ENCODE measurements at places on chromosomes 1 and 21.

- no peak for DNase-seq
Observed at GRCh38 chr1:109873278-109874175, 37.1 kb upstream of the CSF1 start.

GRCh38 chr1:170274131-170274501, 128.4 kb downstream of the NTMT2 start:
- DNase-seq, result no peak

DNA sequence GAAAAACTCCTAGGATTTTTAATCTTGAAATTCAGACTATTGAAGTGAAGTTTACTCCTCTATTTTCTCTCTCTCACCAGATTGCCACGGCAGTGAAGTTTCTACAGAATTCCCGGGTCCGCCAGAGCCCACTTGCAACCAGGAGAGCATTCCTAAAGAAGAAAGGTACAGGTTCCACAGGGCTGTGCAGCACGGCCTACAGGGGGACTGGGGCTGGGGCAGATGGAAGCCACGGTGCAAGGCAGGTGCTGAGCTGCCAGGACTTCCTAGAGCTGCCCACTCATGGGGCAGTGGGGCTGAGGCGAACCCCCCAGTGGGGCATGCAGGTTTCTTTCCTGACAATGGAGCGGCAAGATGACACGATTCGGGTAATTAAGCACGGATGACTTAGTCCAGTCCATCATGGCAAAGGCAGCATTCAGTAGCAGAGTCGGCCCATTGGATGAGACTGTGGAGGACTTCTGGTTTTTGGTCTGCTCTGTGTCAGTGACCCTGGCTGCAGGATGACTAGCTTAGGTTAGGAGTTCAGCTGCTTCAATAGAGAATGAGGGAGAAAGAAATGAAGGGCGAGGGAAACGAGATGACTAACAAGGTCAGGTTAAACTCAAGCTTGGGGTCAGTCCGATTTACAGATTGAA, 61.5 kb downstream of the PEX14 start:
- DNase-seq, result no peak

DNA sequence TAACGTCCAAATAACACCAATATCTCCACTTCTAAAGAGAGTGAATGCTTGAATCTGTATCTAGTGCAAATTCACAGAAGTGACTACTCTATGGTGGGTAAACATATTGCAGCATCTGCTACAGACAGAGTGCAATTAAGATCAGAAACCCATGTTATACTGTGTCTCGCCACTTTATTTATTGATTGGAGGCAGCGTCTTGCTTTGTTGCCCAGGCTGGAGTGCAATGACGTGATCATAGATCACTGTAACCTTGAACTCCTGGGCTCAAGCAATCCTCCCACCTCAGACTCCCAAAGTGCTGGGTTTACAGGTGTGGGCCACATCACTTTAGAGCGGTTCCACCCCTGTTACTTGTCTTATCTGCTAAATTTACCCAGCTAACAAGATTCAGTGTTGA, 57.0 kb downstream of the HLCS start:
- DNase-seq, result no peak

DNA sequence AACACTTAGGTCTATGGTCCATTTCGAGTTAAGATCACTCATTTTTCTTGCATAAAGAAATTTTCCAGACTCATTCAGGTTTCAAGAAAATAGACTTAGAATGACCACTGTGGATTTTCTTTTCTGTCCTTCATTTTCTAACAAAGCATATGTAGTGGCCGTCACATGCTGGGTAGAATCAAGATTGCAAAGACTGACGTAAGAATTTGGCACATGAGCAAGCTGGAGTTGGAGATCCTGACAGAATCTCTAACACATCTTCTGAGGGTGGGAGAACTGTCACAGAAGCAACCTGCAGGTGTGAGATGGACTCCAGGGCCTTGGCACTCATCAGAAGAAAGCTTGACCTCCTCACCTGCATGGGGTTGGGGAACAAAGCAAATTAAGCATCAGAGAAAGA, 28.6 kb downstream of the KIF26B start:
- no peak for DNase-seq

- DNase-seq, result no peak
Observed at GRCh38 chr1:61839679-61840078, 97.4 kb downstream of the PATJ start.

GRCh38 chr1:185427776-185428175, 110.7 kb upstream of the IVNS1ABP start:
- no peak for DNase-seq

GRCh38 chr1:27634177-27634984, 604 bp downstream of the FGR start:
- no peak for DNase-seq

- no peak for DNase-seq
Observed at GRCh38 chr1:200512191-200512590, 102.4 kb upstream of the ZNF281 start.

- DNase-seq, result no peak
Observed at GRCh38 chr1:151384584-151384983, 12.1 kb upstream of the SELENBP1 start.

- DNase-seq, result peak; percentile 33
Observed at GRCh38 chr1:108560189-108560873, 431 bp downstream of the EEIG2 start.

- DNase-seq, result no peak
Observed at GRCh38 chr1:42312576-42313212, 22.3 kb downstream of the FOXJ3 start.

DNA sequence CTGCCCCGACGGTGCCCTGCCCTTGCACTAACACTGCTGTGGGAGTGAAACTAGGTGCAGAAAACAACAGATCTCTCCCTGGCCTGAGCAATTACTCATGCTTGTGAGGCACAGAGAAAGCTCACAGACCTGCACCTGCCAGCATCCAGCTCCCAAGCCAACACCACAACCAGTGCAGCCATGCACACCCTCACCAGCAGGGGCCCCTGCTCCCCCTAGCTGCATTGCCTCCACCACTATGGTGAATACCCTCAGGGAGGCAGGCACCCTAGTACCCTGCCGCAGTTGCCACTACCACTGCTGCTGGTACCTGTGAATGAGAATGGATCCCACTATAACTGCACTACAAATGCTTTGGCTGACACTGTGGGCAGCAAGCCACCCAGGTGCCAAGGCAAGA, 7.1 kb upstream of the DIRAS3 start:
- no peak for DNase-seq

DNA sequence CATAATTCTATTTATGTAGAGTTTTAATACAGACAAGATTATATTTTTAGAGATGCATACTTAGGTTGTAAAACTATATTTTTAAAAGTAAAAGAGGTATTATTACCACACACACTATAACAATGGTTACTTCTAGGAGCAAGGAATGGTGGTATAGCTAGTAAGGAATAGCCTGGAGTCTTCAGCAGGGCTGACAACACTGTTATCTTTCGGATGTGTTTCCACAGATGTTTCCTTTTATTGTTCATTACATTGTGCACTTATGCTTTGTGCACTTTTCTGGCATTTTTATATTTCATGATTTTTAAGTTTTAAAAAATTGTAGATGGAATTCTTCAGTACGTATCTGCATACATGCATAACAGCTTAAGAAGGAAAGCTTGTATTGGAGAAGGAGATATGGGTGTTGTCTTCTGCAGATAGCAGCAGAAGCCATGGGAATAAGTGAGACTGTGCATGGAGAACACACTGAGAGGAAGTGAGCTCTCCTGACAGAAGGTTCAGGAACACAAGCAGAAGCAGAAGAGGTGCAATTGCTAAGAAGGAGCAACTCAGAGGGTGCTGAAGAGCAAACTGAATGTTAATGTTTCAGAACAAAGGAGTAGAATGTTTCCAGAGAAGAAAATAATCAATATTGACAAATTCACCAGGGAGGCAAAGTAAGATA, 91.8 kb downstream of the UCHL5 start:
- DNase-seq, result no peak

- DNase-seq, result no peak
Observed at GRCh38 chr1:117368116-117369108, 1.2 kb downstream of the MAN1A2 start.

- DNase-seq, result no peak
Observed at GRCh38 chr1:95304803-95305202, 70.8 kb downstream of the RWDD3 start.

GRCh38 chr1:79151006-79151796, 144.7 kb upstream of the ADGRL4 start:
- no peak for DNase-seq
